ENCODE measurements at places on chromosomes 6 and 20.

GRCh38 chr6:159761129-159761872, 544 bp upstream of the ACAT2 start:
- DNase-seq, result no peak

DNA sequence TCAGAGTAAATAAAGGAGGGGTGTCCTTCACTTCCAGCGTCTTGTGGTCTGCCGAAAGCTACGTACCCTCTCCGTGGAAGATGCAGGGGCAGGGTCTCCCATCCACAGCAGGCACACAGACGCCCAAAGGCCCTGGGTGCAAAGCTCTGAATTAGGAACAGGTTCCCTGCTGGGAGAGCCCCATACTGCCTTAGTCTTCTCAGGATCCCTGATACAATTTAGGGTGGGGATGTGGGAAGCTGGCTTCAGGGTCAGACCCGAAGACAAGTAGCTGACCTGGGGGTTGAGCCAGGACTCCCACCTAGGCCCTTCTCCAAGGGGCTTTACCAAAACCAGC, 74.1 kb downstream of the TTLL2 start:
- DNase-seq, result no peak

- DNase-seq, result no peak
Measured at GRCh38 chr20:63848003-63848911, 13.0 kb upstream of the ABHD16B start.

- no peak for DNase-seq
Measured at GRCh38 chr6:73107016-73107415, 118.3 kb downstream of the KHDC1L start.

GRCh38 chr6:119476554-119476953, 127.0 kb upstream of the MAN1A1 start:
- no peak for DNase-seq

DNA sequence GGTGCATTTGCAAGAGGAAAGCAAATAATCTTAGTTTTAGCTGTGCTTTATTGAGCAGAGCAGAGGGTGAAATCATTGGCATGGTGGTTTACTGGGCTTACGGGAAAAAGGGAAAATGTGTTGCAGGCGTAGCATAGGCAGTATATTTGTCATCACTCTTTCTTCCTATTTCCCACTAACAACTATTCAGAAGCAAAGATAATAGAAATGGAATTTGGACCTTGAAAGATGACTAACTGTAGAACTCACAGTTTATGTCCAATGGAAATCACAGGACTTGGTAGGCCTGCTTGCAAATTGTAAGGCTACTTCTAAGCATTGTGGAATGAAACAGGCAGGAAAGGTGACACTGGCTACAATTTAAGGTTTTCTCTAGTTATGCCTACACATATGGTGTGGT, 611.9 kb upstream of the MAN1A1 start:
- DNase-seq, result no peak

GRCh38 chr6:23559587-23560343, 566.2 kb upstream of the NRSN1 start:
- DNase-seq, result no peak

DNA sequence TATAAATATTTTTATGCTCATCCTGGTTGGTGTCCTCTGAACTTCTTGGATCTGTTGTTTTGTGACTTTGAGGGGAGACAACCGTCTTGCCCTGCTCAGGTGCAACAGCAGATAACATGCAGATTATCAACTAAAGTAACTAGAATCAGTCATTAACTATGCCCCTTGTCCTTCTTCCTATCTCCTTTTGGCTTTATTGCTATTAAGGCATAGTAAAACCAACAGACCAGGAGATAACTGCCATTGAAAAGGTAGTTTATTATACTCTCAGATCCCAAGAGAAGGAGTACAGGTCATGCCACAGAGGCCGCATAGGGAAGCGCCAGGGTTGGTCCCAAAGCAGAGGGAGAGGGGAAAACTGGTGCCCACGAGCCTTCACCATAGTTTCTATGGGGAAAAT, 418.2 kb downstream of the GJA1 start:
- no peak for DNase-seq

DNA sequence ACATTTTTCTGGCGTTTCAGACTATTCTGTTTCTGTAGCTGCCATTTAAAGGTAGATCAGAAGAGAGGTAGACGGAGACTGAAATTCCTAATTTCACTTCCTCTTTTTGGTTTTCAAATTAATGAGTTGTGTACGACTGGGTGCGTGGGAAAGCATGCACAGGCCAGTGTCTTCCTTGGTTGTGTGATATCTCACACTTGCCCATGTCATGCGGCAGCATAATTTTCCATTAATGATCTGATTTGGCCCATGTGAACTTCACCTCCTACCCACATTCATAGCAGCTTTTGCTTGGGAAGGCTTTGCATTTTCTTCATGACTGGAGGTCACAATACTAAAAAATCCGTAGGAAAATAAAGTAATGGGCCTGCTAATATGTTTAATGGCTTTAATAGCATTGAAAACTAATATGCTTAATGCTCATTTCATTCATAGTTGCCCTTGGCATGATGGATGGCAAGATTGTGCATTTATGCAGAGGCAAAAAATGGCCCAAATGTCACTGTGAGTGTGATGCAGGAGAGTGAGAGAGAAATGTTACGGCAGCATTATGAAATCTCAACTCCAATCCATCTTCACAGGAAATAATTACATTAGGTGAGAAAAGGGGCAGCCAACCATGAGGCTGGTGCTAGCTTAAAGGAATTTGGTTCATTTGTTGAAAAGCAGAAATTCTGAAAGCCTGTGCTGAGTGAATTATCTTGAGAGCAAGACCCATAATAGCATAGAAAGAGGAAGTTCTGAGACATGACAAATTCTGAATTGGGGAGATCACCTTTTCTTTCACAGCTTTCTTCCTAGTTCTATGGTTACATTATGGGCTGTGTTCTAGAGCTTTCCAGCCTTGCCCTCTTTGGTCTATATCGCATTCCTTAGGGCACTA, 69.0 kb upstream of the UST start:
- DNase-seq, result no peak

DNA sequence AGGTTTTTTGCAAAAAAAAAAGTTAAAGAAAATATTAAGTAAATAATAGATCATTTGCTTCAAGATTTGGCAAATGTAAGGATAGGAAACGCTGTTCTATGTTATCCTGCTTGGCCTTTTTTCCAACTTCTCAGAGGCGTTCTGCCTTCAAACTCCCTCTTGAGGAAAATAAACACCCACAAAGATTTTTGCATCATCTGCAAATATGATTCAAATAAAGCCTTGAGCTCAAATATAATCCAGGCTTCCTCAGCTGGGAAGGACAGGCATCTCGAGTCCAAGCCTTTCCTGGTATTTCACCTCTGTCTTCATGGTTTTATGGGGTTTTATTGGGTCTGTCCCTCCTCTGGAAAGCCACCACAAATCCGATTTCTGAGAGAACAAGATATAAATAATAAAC, 67.7 kb upstream of the PTPN1 start:
- no peak for DNase-seq

- no peak for DNase-seq
Measured at GRCh38 chr6:123747515-123747914, 56.1 kb upstream of the NKAIN2 start.

GRCh38 chr20:6579824-6580223, 187.7 kb upstream of the BMP2 start:
- DNase-seq, result no peak

DNA sequence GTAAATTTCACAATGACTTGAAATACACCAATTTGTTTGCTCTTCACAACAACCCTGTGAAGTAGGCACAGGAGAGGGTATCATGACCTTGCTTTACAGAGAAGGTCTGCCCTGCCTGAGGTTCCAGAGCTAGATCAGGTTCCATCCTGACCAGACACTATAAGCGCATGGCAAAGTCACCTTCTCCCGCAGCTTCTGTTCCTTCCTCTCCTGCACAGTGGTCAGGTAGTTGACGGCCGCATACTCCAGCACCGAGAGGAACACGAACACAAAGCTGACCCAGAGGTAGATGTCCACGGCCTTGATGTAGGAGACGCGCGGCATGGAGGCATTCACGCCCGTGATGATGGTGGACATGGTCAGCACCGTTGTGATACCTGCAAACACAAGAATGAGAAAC, 34.3 kb downstream of the PM20D2 start:
- no peak for DNase-seq

GRCh38 chr6:105810105-105810921, 275.8 kb upstream of the PRDM1 start:
- DNase-seq, result no peak

DNA sequence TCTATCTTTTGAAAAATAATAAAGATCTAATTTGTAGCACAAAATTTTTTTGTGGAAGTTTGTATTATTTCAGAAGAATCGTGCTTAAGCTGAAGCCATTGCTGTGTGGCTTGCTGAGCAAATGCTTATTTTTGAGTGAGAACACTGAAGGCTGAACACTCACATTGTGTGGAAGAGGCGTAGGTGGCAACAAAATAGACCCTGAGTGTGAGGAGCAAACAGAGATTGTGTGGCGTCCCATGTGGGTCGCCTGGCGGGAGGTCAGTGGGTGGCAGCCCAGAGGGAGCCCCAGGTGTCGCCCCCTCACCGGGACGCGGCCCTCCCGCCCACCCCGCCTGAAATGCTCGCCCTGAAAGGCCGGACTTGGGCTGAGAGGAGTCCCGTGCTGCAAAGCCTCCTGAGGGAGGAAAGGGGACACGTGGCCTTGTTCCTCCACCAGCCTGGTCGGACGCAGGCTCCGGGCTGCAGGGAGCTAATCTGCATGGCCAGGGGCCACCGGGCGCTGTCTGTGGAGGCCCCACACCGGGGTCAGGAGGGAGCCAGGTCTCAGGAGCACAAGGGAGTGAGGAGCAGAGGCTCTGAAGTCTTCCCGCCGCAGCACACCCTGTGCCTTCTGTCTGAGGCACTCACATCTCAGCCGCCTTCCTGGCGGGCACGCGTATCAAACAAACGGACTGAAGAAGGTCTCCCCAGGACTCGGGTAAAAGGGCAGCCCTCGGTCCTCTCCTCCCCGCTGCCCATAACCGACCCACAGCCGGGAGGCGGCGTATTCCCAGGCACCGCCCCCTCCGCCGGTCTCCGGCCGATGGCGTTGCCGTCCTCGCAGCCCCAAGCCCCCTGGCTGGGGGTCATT, 15.9 kb downstream of the DDO start:
- DNase-seq, result no peak

- DNase-seq, result no peak
Measured at GRCh38 chr20:610130-611046, at the start of gene TCF15. TSS of gene TCF15 (minus strand) at chr20:610309. CDS start at chr20:610237, 72 bp downstream.

DNA sequence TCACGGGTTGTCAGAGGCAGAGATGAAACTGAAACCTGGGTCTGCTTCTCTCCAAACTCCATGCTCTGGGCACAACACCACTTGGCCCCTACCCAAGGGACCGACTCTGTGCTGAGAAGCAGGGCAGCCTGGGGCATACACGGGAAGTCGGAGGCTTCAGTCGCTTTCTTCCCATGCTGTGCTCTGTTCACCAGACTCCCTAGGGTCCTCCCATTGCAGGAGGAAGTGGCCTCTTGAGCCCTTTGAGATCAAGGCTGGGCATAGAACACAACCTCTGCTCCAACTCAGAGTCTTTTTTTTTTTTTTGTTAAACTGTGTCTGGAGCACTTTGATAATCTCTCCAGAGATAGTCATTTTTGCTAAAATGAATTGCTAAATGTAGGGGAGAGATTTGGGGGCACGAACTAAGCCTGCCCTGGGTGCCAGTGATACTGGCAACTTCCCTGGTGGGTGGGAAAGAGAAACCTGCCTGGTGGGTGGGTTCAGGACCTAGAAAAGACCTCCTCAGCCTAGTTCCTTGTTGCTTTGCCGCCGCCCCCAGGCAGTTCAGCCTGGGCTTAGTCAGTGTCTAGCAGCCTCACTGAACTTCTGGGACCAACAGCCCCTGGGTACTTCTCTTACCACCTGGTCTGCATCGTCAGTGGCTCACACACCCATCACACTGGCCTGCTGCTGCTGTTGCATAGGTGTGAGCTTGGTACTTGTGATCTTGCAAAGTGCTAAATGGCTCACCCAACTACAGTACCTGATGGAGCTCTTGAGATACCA, 62.0 kb downstream of the PPP1R14C start:
- DNase-seq, result no peak

GRCh38 chr6:34138914-34139510, 6.9 kb downstream of the GRM4 start:
- no peak for DNase-seq

DNA sequence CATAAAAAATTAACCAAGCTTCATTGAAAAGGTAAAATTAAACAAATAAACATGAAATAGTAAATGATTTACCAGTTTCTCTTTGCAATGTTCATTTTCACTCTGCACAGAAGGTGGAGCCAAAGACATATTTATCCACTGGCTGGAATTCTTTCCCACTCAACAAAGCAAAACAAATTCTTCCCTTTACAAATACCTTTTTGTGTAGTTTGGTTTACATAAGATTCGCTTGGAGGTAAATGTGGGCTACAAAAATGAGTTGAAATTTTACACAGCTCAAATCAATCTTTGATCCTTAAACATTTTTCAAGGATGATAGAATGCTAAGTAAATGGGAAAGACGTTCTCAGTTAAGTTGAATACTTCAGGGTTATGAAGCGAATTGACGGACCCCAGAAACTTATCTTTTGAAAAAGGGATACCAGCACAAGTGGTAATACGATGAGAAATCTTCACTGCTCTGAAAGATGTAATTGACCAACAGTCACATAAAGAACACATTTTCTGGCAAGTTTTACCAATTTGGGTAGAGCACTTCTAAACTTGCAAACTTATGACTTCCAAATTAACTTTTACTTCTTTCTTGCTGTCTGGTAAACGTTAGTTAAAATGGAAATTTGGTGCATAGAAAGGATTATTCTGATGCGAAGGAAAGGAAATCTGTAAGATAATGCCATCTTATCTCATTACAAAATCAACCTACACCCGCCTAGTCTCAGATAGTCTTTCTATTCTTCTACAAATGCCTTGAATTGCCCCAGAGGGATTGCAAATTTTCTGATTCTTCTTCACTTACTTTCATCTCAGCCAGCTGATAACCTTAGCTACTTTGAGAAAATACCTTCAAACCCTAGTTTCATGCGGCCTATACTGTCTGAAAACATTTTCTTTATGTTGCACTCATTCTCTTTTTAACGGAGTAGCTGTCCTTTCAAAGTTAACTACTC, 4.7 kb upstream of the GJA1 start:
- DNase-seq, result no peak

DNA sequence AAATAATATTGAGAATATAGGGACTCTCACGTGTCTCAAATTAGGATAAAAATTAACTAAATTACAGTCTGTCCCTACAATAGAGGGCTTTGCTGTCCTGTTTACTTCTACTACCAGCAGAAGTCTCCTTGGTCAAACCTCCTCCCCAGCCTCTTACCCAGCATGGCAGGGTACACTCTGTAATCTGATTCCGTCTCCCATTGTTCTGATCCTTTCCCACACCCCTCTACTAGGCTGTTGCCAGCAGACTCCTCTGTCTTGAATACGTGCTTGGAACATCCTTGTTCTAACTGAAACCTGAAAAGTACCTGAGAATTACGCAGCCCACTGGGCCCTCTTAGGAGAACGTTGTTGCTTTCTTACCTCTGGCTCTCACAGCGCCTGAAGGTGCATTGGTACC, 112.2 kb upstream of the PREP start:
- DNase-seq, result no peak

GRCh38 chr6:47646689-47647088, 51.7 kb upstream of the ADGRF4 start:
- DNase-seq, result no peak

DNA sequence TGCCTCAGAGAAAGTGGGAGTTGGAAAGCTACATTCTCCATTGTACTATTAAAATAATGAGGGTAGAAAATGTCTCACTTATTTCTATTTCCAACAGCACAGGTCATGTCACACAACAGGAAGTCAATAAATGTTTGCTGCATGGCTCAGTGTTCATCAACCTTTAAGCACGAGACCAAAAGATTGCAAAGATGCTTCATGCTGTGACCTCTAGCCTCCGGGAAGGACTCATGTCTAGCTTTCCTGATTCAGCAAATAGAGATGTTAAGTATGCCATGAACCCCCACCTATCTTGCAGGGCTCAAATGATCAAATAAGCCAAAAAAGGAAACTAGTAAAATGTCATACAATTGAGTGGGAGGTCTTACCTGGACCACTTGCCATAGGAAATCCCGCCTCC, 57.4 kb downstream of the NCOA6 start:
- DNase-seq, result no peak
